ENCODE measurements at places on chromosomes 5 and 9.
A peak's percentile ranks its signal among the peaks of the same experiment; 100 is the strongest.

GRCh38 chr9:89779405-89780203 lies 174.8 kb downstream of the GADD45G start:
- no peak for DNase-seq

DNA sequence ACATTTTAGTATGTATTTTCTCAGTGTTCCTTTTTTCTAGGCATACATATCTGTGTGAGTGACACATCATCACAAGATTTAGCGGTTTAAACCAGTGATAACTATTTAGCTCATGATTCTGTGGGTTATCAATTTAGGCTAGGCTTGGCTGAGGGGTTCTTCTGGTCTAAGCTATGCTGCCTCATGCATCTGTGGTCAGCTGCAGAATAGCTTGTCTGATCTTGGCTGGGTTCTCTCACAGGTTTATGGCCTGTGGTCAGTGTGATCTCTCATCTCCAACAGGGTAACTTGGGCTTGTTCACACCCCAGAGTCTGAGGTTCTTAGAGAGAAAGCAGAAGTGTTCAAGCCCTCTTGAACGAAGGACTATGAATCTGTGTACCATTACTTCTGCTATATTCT lies 363.3 kb downstream of the KDM4C start:
- DNase-seq, result no peak

DNA sequence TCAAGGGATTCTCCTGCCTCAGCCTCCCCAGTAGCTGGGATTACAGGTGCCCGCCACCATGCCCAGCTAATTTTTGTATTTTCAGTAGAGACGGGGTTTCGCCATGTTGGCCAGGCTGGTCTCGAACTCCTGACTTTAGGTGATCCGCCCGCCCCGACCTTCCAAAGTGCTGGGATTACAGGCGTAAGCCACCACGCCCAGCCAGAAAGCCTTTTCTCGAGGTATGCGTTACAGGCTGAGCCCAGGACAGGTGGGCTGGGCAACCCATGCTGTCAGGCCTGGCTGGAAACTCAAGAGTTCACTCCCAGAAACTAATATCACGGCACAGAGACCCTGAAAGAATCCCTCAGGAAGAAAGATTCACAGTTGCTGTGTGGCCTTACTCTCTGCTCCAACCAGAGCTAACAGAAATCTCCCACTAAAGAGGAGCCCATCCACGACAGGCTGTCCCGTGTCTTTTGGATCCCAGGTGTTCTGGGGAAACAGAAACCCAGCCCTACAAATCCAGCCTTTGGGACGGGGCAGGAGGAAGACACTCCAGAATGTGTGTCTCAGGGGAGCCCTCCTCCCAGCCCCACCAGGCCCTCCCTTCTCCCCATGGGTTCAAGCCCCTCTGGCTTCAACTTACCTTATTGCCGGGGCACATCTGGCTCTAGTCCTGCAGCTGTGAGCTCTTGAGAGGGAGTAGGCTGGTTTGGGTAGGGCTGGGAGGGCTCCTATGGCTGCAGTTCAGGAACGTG lies 400 bp downstream of the TIFAB start:
- DNase-seq, result no peak

DNA sequence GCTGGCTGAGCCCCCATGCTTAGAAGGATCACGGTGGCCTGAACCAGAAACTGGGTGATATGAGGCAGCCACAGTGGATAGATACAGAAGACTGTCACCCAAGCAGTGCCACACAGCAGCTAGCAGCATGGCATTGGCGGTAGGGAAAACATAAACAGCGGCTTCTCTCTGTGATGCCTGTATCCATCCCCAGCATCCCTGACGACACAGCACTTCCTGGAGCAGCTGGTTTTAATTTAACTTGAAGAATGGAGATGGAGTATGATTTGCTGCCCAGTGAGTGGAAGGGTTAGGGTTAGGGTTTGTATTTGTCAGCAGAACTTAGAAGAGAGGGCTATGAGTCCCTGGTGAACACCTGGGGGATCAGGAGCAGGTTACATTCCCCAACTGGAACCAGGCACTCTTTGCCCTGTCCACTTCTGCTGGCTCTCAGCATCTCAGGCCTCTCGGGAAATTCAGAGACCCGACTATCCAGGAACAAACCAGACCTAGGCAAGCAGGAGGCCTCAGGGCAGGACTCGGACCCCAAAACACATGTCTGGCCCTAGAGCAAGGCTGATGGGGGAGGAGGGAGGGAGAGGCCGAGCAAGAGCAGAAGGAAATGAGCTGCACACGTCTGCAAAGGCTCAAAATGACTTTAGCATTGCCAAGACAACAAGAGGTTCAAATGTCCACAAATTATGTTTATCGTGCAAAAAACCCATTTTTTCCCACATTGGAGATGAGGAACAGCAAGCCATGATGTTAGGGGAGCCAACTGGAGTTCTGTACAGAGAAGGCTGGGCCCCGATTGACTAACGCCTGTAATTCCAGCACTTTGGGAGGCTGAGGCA lies 6.5 kb upstream of the GGTA1 start:
- no peak for DNase-seq

- DNase-seq, result no peak
Observed at GRCh38 chr9:91995000-91995655, 45.1 kb upstream of the ROR2 start.

DNA sequence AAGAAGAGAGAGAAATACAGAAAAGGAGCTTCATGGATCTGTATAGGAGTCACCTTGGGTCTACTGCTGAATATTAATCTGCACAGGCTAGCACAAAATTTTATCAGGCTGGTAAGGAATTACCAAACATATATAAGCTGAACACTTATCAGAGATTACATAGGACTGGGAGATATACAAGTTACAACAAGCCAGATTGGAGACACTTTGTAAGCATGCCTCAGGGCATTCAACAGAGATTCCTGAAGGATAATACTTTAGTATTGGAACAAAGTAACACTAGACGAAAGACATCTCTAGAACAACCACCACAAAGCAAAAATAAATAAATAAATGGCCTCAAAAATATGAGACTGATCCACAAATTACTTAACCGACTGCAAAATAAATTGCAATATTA lies 197.8 kb downstream of the ANXA1 start:
- DNase-seq, result no peak

DNA sequence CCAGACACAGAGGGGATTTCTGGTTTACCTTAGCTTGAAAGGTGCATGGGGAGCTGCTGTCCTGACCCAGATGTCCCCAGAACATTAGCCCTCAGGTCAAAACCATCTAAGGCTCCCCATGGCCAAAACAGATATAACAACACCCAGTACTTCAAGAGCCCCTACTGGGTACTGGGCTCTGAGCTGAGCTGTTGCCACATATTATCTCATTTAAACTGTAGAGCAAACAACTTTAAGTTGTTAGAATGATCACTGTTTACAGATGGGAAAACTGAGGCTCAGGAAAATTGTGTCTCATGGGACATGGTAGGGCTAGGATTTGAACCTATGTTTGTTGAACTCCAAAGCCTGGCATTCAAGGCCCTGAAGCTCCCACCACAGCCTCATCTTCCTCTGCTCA lies 20.6 kb upstream of the SLC25A51 start:
- DNase-seq, result no peak

- no peak for DNase-seq
Observed at GRCh38 chr9:134752471-134753168, 111.0 kb downstream of the COL5A1 start.

GRCh38 chr9:91047993-91048607 lies 246.5 kb downstream of the SYK start:
- peak; percentile 50 for DNase-seq

GRCh38 chr9:120882935-120883607 lies 6.1 kb upstream of the PHF19 start:
- DNase-seq, result no peak

DNA sequence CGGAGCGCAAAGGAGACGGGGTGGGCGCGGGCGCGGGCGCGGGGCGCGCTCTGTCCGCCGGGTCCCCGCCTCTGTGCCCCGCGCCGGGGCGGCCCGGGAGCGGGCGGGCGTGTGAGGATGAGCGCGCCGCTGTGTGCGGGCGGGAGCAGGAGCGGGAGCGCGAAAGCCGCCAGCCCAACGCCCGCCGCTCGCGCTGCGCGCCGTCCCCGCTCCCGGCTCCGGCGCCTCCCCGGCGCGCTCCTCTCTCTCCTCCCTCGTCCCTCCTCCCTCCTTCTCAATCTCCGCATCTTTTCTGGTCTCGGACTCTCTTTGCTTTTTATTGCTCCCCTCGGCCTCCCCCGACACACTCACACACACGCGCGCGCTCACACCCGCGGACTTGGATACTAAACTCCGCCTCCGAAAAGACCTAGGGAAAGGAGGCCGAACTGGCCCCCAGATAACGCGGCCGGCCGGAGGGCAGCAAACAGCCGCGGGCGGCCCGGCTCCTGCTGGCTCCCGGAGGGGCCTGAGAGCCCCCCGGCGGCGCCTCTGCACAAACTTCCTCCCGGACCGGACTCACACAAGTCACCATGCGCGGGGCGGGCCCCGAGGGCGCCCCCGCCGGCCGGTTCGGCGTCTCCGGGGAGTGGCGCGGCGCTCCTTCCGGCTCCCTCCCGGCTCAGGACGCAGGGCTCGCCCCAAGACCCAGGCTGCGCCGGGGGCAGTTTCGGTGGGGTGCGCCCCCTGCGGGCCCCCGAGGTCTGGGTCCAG lies at the start of gene FIBCD1:
Gene FIBCD1 (minus strand): TSS at position 596 of the 753 bp plus-strand sequence. CDS start 640 bp downstream, outside the sequence.
- DNase-seq, result no peak

- no peak for DNase-seq
Observed at GRCh38 chr5:34525761-34526160, 130.4 kb upstream of the RAI14 start.

DNA sequence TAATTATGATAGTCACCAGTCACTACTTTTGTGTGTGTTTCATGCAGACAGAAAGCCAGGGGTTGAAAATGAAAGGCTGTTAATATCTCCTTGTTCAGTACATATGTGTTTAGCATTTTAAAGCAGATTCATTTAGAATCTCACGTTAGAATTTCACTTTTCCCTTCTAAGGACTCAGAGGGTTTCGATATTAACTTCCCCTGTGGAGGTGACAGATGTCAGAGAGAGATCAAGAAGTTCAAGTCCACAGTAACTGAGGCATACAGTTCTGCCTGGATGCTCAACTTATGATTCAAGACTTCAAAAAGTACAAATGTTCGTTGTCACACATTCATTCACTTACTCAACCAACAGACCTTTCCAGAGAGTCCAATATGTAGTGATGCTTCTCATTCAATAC lies 251.1 kb downstream of the EBF1 start:
- DNase-seq, result no peak
